Activated CD8-positive, alpha-beta memory T cell treated with anti-CD3 and anti-CD28 coated beads for 4 hours (primary cell): ENCODE measurements at places on chromosomes 6 and 20.

GRCh38 chr6:157685596-157686280 is 137.3 kb upstream of the SNX9 start:
- no peak for DNase-seq

DNA sequence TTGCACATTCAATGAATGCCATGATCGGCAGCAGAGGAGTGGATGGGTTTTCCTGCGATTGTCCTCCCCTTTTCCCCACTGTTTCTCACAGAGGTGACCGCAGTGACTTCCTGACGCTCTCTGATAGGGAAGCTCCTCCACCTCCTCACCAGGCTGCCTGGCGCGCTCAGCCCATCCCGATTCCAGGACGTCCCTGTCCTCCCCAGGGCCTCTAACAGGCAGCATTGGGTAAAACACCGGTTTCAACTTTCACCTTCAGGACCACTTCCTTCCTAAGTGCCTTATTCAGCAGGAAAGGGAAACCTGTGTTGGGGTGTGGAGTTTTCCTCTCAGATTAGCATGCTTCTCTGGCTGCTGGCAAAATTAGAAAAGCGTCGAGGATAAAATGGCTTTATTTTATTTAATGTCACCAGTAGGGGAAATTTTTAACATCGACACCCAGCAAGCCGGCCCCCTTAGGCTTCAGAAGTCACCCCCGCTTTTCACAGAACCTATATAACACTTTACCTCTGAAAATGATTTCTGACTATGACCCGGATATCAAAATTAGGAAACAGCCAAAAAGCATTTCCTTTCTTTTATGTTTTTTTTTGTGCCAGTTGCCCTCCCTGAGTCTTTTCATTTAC is 570.4 kb upstream of the GJE1 start:
- no peak for DNase-seq

- no peak for DNase-seq
Observed at GRCh38 chr6:62452586-62452985, 166.6 kb upstream of the KHDRBS2 start.

- no peak for DNase-seq
Observed at GRCh38 chr6:131914234-131914633, 36.9 kb downstream of the CCN2 start.

GRCh38 chr6:130018744-130019325 is 454 bp downstream of the L3MBTL3 start:
- DNase-seq = no peak
